Mesenchymal stem cell (in vitro differentiated cells and primary cell): ENCODE measurements at places on chromosomes 5 and 9.
A peak's percentile ranks its signal among the peaks of the same experiment; 100 is the strongest.

DNA sequence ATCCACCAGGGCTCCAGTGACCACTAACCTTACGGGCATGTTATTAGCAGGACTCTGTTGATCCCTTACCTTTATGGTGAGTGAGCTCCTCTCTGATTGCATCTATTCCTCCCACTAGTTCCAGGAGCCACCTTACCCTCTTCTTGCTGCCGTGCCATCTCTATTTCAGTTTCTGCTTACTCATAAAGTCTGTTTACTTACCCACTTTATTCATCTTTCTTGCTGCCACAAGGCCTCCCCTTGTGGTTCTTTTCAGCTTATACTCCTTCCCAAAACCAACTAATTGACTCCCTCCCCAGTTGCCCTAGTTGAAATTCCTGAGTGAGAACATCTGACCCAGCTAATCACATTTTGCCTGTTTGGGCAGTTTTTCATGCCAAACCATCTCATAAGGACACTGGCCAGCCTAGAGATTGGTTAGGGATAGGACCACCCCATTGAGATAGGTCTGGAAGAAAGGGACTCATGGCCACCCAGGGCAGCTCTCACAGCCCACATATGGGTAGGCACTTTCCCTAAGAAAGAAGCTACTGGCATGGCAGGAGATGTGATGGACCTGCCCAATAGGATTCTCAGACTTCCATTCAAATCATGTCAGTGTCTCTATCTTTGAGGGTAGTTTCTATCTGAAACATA, 412.7 kb downstream of the EFNA5 start:
- DNase-seq: no peak

GRCh38 chr5:132243366-132243977, 14.0 kb upstream of the PDLIM4 start:
- DNase-seq: no peak

- DNase-seq: no peak
Measured at GRCh38 chr5:167168971-167169370, 1122.5 kb upstream of the WWC1 start.

DNA sequence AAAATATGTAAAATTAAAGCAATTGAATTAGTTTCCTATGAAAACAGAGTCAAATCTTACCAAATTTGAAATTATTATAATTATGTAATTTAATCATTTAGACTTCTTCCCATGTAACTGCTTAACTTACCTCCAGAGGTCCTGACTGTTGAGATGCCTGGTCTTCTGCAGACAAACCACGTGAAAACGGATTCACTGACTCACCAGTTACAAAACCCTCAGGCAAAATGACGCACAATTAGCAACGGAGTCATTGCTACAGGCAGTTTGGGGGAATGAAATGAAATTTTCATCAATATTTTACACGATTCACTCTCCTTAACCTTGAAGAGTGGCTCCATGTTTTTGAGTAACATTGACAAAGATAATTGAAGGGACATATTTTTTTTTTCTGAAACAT, 460.8 kb downstream of the MTRR start:
- no peak for DNase-seq

GRCh38 chr5:95369782-95370181, 21.4 kb upstream of the FAM81B start:
- DNase-seq: no peak

DNA sequence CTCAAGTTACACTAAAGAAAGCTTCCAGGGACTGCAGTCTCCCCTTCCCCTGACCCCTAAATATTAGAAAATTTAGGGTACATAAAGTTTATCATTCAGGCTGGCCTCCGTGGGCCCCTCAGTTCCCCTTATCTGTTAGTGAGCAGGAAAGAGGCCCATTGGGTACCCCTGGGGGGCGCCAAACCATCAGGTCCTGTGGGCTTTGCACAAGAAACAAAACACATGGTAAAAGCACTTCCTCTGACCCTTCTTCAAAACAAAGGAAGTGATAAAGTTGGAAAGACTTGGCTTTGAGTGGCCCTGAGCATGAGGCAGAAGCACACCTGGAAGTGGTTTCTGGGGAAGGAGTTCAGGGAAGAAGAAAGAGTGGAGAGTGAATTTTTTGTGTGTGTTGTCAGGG, 213.0 kb downstream of the SMARCA2 start:
- DNase-seq: no peak

DNA sequence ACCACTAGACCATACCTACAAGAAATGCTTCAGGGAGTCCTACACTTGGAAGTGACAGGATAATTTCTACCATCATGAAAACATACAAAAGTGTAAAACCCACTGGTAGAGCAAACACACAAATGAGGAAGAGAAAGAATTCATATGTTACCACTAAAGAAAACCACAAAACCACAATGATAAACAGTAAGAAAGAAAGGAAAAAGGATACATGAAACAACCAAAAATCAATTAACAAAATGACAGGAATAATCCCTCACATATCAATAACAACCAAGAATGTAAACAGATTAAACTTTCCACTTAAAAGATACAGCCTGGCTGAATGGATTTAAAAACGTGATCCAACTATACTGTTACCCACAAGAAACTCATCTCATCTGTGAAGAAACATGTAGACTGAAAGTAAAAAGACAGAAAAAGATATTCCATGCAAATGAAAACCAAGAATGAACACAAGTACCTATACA, 83.4 kb downstream of the LPAR1 start:
- peak; percentile 79 for DNase-seq

DNA sequence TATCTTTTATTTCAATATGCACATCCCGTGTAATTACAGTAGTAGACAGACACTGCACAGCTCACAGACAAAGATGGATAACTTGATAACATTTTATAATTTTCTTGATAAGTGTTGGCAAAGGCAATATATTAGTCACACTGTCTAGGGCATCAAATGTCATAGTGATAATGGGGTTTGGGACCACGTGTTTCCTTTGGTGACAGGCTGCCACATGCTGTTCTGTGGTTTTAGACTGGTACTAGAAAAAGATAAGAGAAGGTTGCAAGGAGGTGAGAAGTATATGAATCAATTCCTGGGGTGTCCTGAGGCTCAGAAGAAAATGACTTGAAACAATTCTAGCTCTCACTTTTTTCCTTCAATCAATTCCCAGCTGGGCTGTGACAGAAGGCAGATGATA, 258.8 kb upstream of the CHD1 start:
- DNase-seq: no peak

DNA sequence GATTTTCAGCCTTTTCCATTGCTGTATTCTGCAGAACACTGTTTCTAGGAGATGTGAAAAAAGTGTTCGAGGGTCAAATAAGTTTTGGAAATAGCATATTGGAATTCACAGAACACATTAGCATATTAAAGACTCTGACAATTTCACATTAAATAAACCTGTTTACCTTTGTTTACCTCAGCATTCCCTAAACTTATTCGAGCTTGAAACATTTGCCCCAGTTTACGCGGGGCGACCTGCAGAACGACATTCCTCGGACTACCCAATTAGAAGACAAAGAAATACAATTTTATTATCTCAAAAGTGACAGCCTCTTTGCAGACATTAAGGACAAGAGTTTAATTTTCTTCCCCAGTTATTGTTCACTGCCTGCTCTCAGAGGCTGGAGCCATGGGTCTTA, 110.3 kb upstream of the NFIB start:
- no peak for DNase-seq

- peak; percentile 42 for DNase-seq
Measured at GRCh38 chr5:66597183-66597757, 1.1 kb downstream of the MAST4 start.
